ENCODE measurements at places on chromosomes 11 and 22.
A peak's percentile ranks its signal among the peaks of the same experiment; 100 is the strongest.

GRCh38 chr11:56932572-56933220 is 56.0 kb upstream of the OR5AK2 start:
- no peak for DNase-seq

DNA sequence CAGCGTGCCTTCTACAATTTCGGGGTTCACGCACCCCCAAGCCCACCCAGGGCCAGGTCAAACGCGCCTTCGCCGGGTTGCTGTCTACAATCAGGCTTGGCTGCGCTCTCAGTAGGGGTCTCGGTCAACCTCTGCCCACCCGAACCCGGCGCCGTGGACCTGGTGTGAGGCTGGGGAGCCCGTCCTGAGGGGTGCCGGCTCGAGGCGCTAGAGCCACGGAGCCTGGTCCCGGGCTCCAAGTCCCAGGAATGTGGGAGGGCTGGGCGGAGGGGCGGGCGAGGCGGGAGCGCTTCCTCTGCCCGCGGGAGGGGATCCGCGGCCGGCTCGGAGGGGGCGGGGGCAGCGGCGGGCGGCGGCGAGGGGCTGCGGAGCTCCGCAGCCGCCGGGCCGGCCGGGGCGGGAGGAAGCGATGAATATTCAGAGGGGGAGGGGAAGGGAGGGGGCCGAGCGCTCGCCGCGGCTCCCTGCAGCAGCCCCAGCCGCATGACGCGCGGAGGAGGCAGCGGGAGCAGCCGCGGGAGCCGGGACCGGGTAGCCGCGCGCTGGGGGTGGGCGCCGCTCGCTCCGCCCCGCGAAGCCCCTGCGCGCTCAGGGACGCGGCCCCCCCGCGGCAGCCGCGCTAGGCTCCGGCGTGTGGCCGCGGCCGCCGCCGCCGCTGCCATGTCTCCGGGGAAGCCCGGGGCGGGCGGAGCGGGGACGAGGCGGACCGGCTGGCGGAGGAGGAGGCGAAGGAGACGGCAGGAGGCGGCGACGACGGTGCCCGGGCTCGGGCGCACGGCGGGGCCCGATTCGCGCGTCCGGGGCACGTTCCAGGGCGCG is at the start of gene PTPRJ:
TSS of gene PTPRJ (plus strand) at position 472 of the 819 bp plus-strand sequence. CDS start 354 bp downstream, outside the sequence.
- DNase-seq, result peak; percentile 62

DNA sequence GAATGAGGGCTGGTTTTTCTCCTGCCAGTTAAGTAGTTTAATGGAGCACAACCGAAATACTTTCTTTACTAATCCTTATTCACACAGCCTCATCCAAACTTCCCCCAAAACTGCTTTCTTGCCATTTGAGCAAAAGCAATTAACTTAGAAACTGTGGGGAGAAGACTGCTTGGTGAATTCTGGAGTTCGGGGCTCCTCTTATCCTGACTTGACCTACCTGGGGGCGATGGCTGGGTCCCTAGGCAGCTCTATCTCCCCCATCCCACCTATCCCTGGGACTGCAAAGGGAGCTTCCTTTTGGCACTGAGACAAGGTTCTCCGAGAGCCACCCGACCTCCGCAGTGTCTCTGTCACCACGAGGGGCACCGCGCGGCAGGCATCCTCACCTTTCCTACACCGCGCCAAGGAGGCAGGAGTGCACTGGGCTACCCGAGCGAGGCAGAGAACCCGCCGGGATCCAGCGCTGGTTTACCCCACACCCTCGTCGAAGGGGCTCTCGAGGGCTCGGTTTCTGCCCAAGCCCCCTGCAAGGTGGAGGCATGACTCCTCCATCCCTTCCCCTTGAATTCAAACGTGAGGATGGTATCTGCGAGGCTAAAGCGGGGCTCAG is 759 bp downstream of the DESI1 start:
- peak; percentile 17 for DNase-seq

DNA sequence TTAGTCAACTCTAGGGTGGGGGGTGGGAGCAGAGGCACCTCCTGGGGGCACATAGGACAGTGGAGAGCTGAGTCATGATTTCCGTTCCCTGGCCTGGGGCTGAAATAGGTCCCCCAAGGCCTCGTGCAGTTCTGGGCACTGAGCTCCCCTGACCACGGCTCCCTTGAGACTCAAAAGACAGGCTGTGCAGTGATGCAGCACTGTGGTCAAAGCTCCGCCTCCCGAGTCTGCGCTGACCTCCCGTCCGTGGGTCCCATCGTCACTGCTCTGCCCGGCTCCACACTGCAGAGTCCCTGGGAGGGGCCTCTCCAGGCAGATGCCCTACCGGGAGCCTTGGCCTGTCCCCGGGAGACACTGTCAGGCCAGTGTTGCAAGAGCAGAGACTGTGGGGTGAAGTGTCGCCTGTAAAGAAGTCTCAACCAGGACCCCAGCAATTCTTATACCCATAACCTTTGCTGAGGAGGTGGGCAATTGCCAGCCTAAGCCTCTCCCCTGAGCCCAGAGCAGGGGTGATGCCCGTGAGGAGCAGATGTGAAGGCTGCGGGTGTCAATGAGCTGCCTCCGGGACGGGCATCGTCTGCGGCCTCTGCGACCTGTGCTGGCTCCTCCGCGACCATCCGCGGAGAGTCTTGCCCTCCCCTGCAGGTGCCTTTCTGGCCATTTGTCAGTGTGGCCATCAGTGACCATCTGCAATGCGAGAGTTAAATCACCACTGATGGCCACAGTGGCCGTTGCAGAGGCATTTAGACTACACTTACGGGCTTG is 877.3 kb downstream of the BRD1 start:
- DNase-seq, result no peak
